ENCODE measurements at places on chromosomes 4 and X.

DNA sequence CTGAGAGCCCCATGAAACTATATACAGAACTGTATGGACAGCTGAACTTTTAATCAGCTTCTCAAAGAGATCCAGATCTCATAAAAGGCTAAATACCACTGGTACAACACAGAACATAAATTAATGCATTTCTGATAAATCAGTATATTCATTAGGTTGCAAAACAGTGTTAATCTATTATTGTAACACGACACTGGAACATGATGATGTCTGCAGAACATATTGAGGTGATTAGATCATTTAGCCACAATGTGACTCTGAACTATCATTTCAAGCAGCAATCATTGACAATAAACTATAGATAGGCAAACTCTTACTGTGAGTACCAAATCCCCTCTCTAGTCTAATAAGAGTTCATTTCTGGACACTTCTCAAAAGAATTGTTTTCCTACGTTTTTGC lies 50.3 kb downstream of the GASK1B start:
- no peak for DNase-seq

DNA sequence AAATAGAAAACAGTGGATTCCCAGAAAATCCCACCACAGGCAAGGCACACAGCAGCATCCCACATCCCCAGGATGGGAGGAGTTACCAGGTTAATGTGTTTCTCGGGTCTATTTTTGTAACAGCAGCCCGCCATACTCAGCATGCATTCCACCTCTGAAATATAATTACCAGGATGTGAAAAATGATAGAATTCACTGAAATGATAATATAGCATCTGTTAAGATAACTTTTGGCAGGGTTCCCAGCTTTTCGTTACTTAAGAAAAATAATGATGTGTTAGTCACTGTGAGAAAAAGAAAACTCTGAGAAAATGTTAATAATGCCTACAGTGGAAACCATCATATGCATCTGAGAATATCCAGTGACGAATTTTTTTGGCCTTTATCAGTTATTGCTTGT lies 87.1 kb downstream of the VCX2 start:
- peak; percentile 53 for DNase-seq

DNA sequence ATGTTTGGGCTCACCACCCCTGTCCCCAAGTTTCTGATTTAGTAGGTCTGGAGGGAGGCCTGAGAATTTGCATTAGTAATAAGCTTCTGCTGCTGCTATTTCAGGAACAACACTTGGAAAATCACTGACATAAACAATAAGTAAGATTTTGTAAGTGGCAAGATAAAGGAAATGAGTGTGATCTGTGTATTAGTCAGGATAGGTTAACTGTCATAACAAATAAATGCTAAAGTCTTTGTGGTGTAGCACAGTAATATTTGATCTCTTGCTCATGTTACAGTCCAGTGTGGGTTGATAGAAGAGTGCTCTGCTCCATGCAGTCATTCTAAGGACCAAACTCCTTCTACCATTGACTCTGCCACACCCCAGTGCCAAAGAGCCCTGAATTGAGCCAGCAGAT lies 67.0 kb downstream of the NHS start:
- peak; percentile 82 for DNase-seq

- no peak for DNase-seq
Observed at GRCh38 chrX:129006491-129006890, 516.8 kb downstream of the SMARCA1 start.

- DNase-seq: no peak
Observed at GRCh38 chrX:109199726-109200125, 282.2 kb downstream of the GUCY2F start.

All from ELR (cell line).